ENCODE measurements at places on chromosomes 7 and 10. TPM values are rescaled to one million over a fixed set of nuclear protein-coding genes. Genes with fewer than 3 reads are reported as not detected.

The TRPV6 gene
- not detected for total RNA-seq

The CYCS gene
- total RNA-seq: 41.1 TPM

The DGKI gene
- 0.65 TPM for total RNA-seq

The WIPF3 gene
- not detected for total RNA-seq

The CREB5 gene
- 12.5 TPM for total RNA-seq

The ZYX gene
- 18.3 TPM for total RNA-seq

The POR gene
- 85.5 TPM for total RNA-seq

The PDCD4 gene
- total RNA-seq: 37.9 TPM

The RBM33 gene
- total RNA-seq: 15.4 TPM

All from bladder microvascular endothelial cell (primary cell).